ENCODE measurements at places on chromosomes 4 and X. TPM values are rescaled to one million over a fixed set of nuclear protein-coding genes. Genes with fewer than 3 reads are reported as not detected.

GRCh38 chr4:16092682-16093319 lies 9.0 kb upstream of the PROM1 start:
- DNase-seq: no peak

Gene BANK1
- total RNA-seq: 0.61 TPM

DNA sequence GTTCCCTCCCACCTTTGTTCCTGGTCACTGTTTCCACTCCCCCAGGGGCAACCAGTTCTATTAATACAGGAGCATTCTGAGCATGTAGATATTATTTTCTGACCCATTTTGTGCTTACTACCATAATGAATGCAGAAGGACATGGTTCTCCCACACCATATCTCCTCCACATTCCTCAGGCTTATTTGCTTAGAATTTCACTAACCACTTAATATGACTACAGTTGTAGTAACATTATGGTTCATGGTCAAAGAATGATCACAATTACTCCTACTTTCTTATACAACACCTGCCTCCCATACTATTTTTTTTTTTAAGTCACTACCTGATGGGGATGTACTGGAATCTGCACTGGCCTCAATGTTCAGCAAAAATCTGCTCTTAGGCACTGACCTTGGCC lies 7.5 kb upstream of the FAM184B start:
- DNase-seq: no peak

- no peak for DNase-seq
These were observed 116.8 kb downstream of the NAA11 start for GRCh38 chr4:79209081-79209480.

GRCh38 chr4:19592391-19592790 lies 659.3 kb upstream of the SLIT2 start:
- no peak for DNase-seq

DNA sequence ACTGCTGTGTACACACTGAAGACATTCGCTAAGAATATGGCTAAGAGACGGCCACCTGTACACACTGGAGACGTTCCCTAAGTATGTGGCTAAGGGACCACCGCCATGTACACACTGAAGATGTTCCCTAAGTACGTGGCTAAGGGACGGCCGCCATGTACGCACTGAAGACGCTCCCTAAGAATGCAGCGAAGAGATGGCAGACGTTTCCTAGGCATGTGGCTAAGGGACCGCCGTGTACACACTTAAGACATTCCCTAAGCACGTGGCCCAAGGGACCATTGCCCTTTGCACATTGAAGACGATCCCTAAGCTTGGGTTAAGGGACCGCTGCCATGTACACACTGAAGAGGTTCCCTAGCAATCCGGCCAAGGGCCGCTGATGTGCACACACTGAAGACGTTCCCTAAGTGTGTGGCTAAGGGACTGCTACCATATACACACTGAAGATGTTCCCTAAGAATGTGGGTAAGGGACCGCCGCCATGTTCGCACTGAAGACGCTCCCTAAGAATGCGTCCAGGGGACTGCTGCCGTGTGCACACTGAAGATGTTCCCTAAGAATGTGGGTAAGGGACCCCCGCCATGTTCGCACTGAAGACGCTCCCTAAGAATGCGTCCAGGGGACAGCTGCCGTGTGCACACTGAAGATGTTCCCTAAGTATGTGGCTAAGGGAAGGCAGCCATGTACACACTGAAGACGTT lies 36.7 kb downstream of the DHRSX start:
- no peak for DNase-seq

- no peak for DNase-seq
These were observed 32.8 kb downstream of the PASD1 start for GRCh38 chrX:151596282-151596681.

DNA sequence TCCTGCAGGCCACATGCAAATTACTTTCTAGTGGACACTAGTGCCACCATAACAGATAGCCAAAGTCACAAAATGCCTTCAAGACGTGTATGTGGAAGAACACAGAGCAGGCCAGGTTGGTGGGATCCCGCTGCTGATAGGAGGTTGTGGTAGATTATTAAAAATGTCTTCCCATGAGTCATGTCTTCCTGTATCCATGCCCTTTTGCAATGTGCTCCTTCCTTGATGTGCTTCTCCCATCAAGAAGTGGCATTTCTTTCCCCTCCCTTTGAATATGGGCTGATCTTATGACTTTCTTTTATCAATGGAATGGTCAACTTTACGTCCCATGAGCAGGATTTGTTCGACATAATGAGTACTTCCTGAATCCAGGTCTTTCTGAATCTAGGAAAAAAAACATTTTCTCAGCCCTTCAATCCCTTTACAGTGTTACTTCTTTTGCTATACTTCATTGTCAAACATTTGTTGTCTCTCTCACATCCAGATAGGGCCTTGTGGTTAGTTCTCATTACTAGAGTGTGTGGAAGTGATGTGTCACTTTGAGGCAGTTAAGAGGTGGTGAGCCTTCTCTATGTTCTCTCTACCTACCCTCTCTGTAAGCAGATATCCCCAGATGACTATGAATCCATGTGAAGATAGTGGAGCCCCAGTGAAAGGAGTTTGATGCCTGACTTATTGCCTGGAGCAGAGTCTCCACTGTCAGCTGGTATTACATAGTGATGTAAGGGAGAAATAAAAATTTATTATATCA lies 519.2 kb upstream of the DIPK2B start:
- DNase-seq: no peak

Gene GSTCD
- 25.0 TPM for total RNA-seq

DNA sequence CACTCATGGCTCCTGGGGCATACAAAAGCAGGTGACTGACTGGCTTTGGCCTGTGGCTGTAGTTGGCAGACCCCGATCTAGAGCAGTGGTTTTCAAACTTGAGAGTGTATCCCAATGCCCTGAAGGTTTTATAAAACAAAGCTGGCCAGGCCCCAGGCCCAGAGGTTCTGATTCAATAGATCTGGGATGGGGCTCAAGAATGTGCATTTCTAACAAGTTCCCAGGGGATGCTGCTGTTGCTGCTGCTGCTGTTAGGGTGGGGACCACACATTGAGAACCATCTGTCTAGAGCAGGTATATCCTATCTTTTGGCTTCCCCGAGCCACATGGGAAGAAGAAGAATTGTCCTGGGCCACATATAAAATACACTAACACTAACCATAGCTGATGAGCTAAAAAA lies 7.3 kb downstream of the AIFM1 start:
- no peak for DNase-seq

DNA sequence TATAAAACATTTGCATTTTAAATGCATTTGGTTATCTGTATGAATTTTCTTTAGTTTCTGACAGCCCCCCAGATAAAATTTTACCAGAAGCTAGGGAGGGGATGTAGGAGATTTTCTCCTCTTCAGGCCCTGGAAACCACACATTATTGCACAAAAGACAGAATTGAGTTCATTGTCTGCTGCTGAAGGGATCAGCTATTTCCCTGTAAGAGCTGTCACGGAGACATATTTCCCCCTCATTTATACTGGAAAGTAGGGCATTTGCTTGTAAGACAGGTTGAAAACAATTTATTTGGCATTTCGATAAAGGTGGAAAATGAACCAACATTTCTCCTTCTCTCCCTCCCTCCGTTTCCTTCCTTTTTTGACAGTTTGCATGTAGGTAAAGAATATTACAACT lies 241.3 kb upstream of the LCORL start:
- peak; percentile 31 for DNase-seq

Gene GPR50
- not detected for total RNA-seq

DNA sequence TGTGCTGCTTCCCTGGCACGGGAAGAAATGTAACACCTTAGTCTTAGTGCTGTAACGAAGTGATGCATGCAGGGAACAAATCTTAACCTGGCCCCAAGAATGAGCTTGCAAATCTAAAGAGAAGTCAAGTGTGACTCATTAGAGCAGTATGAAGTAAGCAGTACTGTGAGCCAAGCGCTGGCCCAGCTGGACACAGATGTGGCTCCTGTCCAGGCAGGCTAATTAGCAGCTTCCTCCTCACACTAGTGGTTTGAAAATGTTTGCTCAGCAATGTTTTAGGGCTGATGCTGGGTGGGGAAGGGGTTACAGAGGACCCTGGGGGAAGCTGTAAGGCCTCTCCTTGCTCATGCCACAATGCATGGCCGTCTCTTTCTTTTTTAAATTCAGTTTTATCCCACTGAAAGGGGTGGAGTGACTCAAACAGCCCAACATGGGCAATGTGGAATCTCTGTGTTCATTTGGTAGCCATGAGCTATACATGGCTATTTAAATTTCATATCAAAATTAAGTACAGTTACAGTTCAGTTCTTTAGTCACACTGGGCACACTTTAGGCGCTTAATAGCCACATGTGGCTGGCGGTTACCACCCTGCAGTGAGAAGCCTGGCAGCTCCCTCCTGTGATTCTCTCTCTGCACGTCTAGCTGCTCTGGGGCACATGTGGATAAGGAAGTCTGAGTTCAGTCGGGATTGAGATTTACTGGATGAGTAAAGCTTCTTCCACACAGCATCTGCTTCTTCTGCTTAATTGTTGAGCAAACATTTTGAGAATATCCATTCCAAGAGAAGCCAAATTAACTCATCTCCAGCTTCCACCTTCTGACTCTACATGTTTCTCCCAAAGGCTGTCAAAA lies 48.8 kb downstream of the MAP7D2 start:
- DNase-seq: peak; percentile 76

GRCh38 chr4:176964116-176964691 lies 171.5 kb upstream of the VEGFC start:
- DNase-seq: no peak

- DNase-seq: no peak
These were observed 76.4 kb upstream of the FUNDC1 start for GRCh38 chrX:44619039-44619438.

- DNase-seq: no peak
These were observed 55.9 kb downstream of the MID1 start for GRCh38 chrX:10564484-10564883.

Gene EPGN
- total RNA-seq: 7.8 TPM

- DNase-seq: no peak
These were observed 49.9 kb upstream of the CPEB2 start for GRCh38 chr4:14952352-14952751.

DNA sequence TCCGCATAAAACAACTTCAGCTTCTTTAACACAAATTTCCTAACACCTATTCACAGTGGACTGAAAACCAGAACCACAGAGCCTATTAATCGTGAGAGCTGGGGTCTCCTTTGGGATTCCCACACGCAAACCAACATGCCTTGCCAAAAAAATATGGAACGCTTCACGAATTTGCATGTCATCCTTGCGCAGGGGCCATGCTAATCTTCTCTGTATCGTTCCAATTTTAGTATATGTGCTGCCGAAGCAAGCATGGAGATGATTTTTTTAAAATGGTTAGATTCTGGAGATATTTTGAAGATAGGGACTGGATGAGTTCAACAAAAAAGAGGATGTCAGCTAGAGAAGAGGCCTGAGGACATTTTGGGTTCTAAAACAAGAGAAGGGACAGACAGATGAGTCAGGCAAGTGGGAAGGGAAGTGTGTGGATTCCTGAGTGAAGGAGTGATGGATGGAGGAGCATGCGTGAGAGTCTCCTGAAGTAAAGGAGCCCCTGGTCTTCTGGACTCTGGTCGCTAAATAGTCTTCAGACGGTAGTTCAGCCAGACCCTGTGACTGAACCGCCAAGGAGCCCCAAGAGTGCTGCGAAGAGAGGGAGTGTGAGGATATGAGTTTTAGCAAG lies 9.5 kb upstream of the GATA1 start:
- DNase-seq: no peak

DNA sequence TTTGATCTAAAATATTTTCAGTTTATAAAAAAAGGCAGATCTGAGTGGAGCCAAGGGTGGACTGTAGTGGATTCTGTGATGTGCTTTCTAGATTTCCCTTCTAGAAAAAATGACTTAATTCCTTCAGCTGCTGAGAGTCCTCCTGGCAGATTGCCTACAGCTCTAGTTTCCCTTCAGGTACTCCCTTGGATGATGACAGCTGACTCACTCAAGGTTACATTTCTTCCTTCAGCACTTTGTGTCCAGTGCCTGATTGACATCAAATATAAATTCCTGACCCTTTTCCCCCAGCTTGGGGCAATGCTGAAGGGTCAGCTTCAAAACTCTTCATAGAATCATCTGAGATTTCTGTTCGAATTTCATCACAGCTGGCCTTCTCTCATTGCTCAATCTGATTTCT lies 161.7 kb downstream of the EMCN start:
- DNase-seq: no peak

DNA sequence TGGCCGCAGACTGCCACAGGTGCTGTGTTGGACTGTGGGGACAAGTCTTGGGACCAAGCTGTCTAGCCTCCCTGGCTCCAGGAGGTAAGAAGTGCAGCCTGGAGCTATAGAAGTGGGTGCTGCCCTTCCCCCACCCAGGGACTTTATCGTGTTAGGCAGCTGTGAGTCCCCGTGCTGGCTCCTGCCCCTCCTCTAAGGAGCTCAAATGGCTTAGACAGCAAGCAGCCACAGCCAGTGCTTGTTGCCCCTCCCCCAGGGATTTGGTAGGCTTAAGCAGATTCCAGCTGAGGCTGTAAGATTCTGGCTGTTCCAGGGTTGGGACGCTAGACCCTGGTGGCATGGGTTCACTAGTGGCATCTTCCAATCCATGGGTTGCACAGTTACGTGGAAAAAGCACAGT lies 979.4 kb upstream of the PCDH10 start:
- no peak for DNase-seq
